Activated CD8-positive, alpha-beta T cell treated with anti-CD3 and anti-CD28 coated beads for 36 hours (primary cell): ENCODE measurements at places on chromosomes 4 and X. TPM values are rescaled to one million over a fixed set of nuclear protein-coding genes. Genes with fewer than 3 reads are reported as not detected.

The MAGEB17 gene
- total RNA-seq, result not detected

DNA sequence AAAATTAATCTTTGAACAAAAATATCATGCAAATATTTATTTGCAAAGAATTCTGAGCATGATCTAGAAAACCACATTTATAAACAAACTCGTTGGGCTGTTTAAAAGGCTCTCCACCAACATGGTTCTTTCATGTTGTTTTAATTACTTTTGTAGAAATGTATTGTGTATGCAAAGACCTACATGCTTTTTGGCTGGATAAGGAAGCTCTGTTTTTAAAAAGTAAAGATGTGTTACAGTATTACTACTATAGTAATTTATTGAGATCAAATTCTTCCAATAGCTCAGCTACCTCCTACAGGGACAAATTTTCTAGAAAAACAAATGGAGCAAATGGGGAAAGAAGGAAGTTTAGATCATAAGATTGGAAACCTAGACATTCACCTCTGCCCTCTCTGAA is 177.5 kb upstream of the TTC29 start:
- DNase-seq, result no peak

DNA sequence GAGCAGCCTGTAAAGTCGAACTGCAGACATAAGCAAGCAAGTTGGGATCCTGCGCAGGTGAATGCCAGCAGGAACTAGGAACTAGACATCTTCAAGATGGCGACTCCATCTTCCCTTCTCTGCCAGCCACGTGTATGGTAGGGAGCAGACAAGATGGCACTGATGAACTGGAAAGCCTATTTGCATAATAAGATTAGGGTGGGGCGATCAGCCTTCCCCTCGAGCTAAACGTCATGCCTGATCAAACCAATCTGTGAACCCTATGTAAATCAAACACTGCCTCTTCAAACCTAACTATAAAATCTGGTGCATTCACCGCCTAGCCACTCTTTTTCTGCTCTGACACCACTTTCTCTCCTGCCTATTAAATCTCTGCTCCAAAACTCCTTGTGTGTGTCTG is 28.1 kb upstream of the LGI2 start:
- no peak for DNase-seq

- no peak for DNase-seq
Measured at GRCh38 chrX:104432321-104432720, 133.7 kb upstream of the IL1RAPL2 start.

The SH3D19 gene
- not detected for total RNA-seq

GRCh38 chrX:78456909-78457308 is 129.5 kb upstream of the CYSLTR1 start:
- DNase-seq, result no peak

DNA sequence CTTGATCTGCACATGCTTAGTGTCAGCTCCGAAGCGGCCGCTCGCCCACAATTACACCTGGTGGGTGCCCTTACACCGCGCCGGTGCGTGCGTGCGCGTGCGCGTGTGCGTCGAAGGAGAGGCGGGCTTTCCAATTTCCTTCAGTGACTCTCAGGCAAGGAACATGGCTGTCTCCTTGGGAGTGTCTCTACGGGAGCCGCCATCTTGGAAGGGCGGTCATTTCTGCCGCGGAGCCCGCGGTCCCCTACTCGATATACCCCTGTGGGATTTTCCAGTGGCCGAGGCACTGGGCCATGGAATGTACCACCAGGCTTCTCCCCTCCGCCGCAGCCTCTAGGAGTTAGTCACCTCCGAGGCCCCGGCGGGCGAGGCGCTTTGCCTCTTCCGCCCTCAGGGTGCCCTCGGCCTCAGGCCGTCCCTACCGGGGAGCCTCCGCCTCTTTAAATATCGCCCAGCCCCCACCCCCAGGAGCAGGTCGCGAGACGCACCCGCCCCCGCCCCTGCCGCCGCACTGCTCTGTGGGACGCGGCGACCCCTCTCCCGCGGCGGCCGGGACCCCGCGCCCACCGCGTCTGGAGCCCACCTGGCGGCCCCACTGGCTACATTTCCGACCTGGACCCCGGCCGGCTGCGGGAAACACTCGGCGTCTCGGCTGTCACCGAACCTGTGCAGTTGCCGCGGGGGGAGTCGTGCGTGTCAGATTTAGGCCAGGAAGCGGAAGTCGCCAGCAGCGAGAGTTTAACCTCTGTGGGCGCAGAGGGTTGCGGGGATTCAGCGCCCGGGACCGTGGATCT is at the start of gene ZNF41:
Gene ZNF41 (minus strand): TSS at position 711 of the 794 bp plus-strand sequence. CDS start 15,741 bp downstream, outside the sequence.
- DNase-seq, result peak; percentile 84

The TEX13B gene
- total RNA-seq, result not detected
